ENCODE measurements at places on chromosomes 1 and 21. TPM values are rescaled to one million over a fixed set of nuclear protein-coding genes. Genes with fewer than 3 reads are reported as not detected.

The B3GALT5 gene
- not detected for total RNA-seq

The CORT gene
- 0.22 TPM for total RNA-seq

The LCE6A gene
- total RNA-seq, result not detected

The TRIM46 gene
- 1.9 TPM for total RNA-seq

The KCNJ9 gene
- total RNA-seq, result not detected

The CHRM3 gene
- not detected for total RNA-seq

The TTLL7 gene
- 0.12 TPM for total RNA-seq

The SLAMF9 gene
- not detected for total RNA-seq

The SPATA45 gene
- total RNA-seq, result not detected

The SETSIP gene
- total RNA-seq, result not detected

The CFHR2 gene
- total RNA-seq, result not detected

The TAL1 gene
- not detected for total RNA-seq

The CDA gene
- total RNA-seq, result not detected

The PTGER3 gene
- 0.22 TPM for total RNA-seq

All from activated B cell treated with CpG ODN at 0.5 μM for 24 hours (primary cell).